ENCODE measurements at places on chromosomes 2 and 18. TPM values are rescaled to one million over a fixed set of nuclear protein-coding genes. Genes with fewer than 3 reads are reported as not detected.
A peak's percentile ranks its signal among the peaks of the same experiment; 100 is the strongest.

The CSRNP3 gene
- polyA plus RNA-seq, result not detected

The TBR1 gene
- polyA plus RNA-seq, result 0.01 TPM

The YES1 gene
- polyA plus RNA-seq, result 14.6 TPM

The GCG gene
- 0.23 TPM for polyA plus RNA-seq

The DUSP11 gene
- polyA plus RNA-seq, result 16.5 TPM

The IL36A gene
- not detected for polyA plus RNA-seq

The RPS27A gene
- 1,032 TPM for polyA plus RNA-seq

The TDRD15 gene
- polyA plus RNA-seq, result not detected

The SLC4A3 gene
- polyA plus RNA-seq, result 0.60 TPM

DNA sequence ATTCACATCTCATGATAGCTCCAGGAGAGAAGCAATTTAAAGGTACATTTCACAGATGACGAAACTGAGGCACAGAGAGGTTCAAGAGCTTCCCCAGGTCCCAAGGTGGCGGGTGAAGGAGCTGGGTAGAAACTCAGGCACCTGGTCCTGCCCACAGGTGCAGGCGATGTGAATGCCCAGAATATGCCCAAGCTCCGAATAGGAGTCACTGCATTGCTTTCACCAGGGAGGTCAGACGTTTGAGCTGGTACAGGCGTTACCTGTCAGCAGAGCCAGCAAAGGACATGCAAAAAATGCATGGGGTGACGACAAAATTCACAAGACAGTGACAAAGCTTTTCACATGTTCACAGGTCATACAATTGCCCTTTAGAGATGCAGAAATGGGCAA is 247.9 kb downstream of the HDAC4 start:
- no peak for DNase-seq

- DNase-seq, result no peak
Observed at GRCh38 chr2:226720948-226721347, 78.7 kb downstream of the IRS1 start.

DNA sequence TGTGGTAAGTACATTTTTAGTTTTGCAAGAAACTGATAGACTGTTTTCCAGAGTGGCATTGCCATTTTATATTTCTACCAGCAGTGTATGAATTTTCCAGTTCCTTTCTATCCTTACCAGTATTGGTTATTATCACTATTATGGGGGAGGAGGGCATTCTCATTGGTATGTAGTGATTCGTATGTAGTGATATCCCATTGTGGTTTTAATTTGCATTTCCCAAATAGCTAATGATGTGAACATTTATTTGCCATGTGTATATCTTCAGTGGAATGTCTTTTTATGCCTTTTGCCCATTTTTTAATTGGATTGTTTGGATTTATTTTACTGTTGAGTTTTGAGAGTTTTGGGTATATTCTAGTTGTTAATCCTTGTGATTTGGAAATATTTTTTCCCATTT is 16.9 kb downstream of the EIF5B start:
- no peak for DNase-seq

DNA sequence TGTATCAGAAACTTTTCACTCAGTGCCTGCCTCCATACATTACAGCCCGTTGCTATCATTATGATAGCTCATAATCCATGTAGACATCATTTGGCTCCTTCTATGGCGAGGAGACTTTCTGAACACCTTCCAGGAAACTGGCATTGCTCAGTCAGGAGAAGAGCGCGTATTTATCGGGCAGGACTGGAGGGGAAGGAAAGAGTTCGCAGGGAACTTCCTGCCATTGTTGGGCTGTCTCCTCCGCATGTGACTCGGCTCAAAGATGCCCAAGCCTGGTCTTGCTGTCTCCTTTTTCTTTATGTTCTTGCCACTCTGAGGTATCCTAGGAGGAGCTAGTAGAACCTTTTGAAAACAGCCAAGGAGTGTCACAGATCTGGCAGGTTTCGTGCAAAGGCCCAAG is 156.8 kb downstream of the CTIF start:
- DNase-seq, result no peak

- DNase-seq, result no peak
Observed at GRCh38 chr2:202704248-202704647, 69.5 kb downstream of the FAM117B start.

- DNase-seq, result peak; percentile 50
Observed at GRCh38 chr2:20052861-20053281, 1.4 kb upstream of the LAPTM4A start.

DNA sequence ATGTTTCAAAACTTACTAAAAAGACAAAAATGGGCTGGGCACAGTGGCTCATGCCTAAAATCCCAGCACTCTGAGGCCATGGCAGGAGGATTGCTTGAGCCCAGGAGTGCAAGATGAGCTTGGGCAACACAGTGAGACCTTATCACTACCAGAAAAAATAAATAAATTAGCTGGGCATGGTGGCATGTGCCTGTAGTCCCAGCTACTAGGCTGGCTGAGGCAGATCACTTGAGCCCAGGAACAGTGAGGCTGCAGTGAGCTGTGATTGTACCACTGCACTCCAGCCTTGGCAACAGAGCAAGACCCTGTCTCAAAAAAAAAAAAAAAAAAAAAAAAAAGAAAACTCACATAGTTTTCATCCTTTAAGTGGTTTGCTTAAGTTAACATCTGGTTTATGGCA is 6.4 kb downstream of the TSPYL6 start:
- DNase-seq, result no peak

GRCh38 chr2:197304556-197305011 is 6.0 kb downstream of the ANKRD44 start:
- no peak for DNase-seq

GRCh38 chr2:10372862-10373240 is 70.1 kb downstream of the HPCAL1 start:
- no peak for DNase-seq

DNA sequence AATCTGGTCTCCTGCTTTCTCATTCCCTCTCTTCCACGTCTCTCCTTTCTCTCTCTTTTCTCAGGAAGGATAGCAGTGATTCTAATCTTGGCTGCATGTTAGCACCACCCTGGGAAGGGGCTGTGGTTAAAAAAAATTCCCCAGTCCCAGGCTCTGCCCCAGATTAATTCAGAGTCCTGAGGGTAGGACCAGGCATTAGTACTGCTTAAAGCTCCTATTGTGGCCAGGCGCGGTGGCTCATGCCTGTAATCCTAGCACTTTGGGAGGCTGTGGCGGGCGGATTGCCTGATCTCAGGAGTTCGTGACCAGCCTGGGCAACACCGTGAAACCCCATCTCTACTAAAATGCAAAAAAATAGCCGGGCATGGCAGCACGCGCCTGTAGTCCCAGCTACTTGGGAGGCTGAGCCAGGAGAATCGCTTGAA is 35.4 kb upstream of the EML4 start:
- DNase-seq, result no peak

DNA sequence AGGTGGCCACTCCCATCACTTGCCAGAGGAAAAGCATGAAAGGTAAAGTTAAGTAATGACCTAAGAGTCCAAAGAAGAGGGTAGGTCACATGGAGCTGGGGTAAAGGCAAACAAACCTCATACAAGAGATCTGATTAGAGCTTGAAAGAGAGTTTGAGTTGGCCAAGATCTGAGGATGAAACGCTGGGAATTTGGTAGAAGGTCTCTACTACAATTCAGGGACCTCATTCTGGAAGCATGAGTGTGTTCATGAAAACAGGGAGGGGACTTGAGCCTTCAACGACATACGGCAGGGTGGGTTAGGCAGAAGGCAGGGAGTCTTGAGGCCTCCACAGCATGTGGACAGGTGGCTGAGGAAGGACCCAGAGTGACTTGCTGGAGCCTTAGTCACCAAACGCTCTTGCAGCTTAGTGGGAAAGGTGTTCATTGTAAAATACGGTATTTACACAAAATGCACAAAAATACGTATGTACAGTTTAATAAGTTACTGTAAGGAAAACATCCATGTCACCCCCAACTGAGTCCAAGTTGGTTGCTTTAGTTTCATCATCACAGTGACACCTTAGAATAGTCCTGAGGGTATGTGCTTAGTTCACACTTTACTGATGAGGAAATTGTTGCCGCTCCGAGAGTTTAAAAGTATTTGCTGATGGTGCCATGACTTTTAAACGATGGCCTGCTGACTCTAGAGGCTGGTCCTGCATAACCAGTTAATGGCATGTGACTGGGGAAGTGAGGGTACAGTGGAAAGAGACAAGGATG is 5.0 kb upstream of the FARP2 start:
- no peak for DNase-seq

DNA sequence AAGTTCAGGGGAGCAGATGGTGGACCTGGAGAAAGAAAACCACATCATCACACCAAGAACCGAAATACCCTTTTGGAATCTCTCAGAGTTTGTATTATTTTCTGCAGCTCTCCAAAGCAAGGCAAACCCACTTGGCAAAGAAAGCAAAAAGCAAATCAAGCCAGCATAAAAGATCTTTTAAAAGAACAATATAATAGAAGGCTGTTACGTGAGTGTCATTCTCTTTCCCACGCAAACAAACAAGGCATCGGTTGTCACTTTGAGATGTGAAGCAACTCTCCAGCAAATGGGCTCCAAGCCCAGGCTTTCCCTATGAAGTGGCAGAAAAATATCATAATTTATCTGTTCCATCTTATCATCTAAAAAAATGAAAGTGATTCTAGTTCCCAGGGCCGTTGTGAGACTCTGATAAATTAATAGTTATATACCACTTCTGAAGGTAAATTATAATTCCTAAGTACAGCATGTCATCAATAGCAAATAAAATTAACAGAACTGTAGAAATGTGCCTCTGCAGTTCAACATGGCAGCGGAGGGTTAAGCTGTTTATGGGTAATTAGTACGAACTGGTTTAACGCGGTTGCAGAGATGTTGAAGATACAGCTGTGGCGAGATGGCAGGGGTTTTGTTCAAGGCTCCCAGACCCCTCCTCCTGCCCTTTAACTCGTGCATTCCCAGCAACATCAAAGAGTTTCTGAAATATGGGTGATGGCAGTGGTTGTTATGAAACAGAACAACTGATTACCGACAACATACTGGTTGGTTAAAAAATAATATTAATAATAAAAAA is 89.2 kb downstream of the EPHA4 start:
- DNase-seq, result no peak

DNA sequence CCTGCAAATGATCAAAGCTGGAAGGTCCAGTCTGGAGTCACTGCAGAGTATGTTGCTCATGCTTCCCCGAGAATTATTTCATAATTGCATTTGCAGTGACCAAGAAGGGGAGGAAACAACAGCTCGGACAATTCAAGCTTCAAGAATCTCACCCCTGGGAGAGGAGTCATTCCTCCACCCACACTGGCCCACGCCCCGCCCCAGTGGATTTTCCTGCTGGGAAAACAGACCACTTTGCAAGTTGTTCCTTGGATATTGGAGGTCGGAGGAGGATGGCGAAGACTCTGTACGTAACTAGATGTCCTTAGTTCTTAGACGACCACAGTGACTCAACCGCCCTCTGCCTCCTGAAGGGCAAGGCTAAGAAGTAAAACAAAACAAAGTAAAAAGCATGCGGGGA is 159.4 kb downstream of the TPO start:
- peak; percentile 80 for DNase-seq

DNA sequence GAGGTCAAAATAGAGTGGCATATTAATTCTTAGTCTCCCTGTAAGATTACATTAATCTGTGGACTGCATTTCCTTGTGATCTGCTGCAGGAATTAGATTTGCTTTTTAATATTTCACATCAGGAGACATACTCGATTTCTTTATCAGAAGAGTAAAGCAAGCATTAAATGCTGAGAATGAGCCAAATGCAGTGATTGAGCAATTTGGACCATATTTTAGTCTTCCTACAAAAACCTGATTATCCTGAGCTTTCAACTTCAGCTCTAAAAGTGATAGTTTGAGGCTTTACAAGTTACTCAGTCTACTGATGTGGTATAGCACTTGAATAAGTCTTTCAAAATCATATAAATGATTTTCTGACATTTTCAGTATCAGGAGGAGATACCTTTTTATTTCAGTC is 774.3 kb upstream of the RAB6C start:
- no peak for DNase-seq

DNA sequence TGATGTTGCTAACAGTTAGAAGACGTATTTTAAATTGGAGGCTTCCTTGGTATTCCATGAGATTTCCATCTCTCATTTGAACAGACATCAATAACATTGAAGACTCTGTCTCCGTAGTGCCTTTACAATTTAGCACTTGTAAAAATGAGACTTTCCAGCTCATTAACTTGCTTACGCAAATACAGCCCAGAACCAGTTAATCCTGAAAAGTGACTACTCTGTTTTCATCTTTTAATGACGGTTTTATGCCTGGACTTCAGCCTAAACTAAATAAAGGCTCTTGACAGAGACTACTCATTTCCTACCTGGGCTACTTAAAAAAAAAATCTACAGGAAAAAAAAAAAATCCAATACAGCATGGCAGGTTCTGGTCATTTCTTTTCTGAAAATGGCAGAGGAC is 148.6 kb downstream of the LRATD1 start:
- no peak for DNase-seq

- DNase-seq, result no peak
Observed at GRCh38 chr2:216362730-216363129, 9.6 kb downstream of the MARCHF4 start.

GRCh38 chr18:35361570-35362321 is 15.4 kb downstream of the ZNF396 start:
- DNase-seq, result no peak

DNA sequence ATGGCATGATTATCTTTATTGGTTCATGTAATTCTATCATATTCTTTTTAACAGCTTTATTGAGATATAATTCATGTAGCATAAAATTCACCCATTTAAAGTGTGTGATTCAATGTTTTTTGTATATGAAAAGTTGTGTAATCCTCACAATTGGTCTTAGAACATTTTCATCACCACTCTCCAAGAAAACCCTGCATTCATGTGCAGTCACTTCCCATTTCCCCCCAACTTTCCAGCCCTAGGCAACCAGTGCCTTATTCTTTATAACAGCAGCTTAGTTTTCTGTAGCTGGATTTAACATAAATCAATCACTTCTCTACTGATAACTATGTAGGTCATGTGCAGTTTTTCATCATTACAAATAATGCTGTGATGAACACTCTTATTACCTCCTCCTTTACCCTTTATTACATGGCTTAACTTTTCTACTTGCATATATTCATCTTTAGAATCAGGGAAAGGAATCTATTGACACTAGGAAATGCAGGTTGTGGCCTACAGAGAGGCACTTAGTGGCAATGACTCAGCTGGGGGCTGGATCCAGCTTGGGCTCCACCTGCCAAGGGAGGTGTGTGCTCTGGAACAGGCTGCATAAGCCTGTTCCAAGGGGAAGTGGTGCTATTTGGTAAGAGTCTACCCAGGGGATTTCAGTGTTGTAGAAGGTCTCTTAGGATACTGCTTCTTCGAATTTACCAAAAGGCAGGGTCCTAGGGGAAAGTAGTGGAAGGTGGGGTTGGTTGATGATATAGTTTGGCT is 89.1 kb downstream of the ETAA1 start:
- no peak for DNase-seq

DNA sequence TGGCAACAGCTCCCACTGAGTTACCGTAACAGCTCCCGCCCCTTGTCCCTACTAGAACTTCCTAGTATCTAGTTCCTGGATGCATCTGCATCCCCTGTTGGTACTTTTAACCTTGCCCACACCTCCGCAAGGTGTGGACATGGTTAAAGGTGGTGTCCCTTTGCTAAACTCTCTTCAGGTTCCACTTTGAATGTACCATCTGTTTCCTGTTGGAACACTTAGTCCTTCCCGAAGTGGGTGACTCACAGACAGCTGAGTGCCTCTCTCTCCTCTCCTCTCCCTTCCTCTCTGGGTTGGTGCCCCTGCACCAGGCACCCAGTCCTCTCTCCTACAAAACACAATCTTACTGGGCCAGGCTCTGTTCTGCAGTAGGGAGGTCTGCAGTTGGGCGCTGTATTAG is 19.6 kb upstream of the REL start:
- DNase-seq, result no peak
